Karpas-422 (cell line): ENCODE measurements at places on chromosomes 1 and 21. TPM values are rescaled to one million over a fixed set of nuclear protein-coding genes. Genes with fewer than 3 reads are reported as not detected.

SEMA4A gene
- total RNA-seq, result 46.7 and 66.7 TPM in 2 replicates

DNA sequence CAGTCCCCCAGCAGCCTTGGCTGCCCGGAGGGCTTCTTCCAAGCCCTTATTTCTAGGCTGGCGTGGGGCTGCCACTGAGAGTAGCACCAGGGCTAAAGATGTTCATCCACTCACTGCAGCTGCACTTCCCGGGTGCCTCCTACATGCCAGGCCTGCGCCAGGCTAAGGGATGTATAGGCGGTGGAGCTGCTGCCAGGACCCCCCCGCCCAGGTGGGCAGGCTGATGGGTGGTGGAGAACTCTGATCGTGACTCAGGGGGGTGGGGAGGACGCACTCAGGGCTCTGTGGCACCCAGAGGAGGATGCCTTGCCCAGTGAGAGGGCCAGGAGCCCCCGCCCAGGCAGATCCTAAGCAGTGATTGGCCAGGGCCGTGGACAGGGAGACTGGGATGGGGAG lies 34.1 kb downstream of the CFAP74 start:
- no peak for DNase-seq

ZBTB48 gene
- total RNA-seq, result 36.3 and 69.0 TPM in 2 replicates

VANGL2 gene
- 0.07 TPM in 1 of 2 replicates, not detected in the other for total RNA-seq

GRCh38 chr1:111729946-111730681 lies 9.1 kb downstream of the INKA2 start:
- no peak for DNase-seq

DNA sequence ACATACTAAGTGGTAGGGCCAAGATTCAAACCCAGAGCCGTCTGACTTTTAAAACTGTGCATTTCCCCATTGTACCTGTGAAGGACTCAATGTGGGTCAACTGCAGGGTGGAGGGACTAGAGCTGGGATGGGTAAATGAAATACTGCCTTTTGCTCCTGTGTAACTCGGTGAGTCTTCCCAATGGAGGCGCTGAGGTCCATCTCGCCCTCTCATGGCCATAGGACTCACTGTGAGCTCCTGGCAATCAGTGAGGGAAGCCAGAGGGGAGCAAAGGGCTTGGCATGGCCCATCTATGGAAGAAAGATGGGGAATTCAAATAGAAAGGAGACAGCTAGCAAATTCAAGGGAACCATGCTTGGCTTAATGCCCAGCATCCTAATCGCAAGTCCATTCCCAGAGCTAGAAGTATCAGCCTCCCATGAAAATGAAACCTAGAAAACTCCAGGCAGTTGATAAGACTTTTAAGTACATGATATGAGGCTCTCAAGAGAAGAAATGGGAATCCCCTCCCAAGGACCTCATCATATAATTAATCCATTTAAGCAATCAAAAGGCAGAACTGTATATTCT lies 25.4 kb upstream of the CGN start:
- no peak for DNase-seq

PAQR6 gene
- 7.6 and 10.0 TPM in 2 replicates for total RNA-seq

GRCh38 chr21:25560271-25560685 lies 47.0 kb downstream of the MRPL39 start:
- DNase-seq, result no peak

APOBEC4 gene
- not detected in 2 replicates for total RNA-seq

SLC30A7 gene
- 8.9 and 28.8 TPM in 2 replicates for total RNA-seq

IL22RA1 gene
- not detected in 2 replicates for total RNA-seq

GRCh38 chr1:222420633-222421032 lies 127.3 kb downstream of the HHIPL2 start:
- no peak for DNase-seq

IL24 gene
- total RNA-seq, result not detected in 2 replicates

GRCh38 chr1:84928979-84929378 lies 36.0 kb upstream of the LPAR3 start:
- no peak for DNase-seq

GRCh38 chr1:56064705-56065104 lies 514.7 kb downstream of the PLPP3 start:
- DNase-seq, result no peak

LAMC2 gene
- not detected in 2 replicates for total RNA-seq

S100A3 gene
- not detected in 2 replicates for total RNA-seq

- DNase-seq, result no peak
Measured at GRCh38 chr1:107451715-107452114, 310.9 kb downstream of the NTNG1 start.

GRCh38 chr1:160431571-160431970 lies 31.2 kb downstream of the VANGL2 start:
- no peak for DNase-seq

- peak; percentile 68 for DNase-seq
Measured at GRCh38 chr1:116329524-116330341, 43.3 kb upstream of the ATP1A1 start.

DNA sequence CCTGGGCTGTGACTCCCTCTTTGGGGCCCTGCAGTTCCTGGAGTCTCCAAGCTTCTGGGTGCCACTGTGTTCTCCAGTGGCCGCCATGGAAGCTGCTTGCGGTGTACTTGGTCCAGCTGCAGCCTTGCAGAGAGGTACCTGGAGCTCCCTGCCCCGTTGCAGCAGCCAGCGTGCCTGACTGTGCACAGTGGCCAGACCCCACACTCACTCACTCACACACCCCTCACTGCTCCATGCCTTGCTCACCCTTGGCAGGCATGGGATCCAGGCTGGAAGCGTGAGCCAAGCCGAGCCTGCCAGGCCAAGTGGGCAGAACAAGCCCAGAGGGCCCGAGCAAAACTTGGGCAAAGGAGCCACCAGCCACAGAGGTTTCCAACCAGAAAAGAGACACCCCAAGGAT lies 43.0 kb downstream of the MATN1 start:
- DNase-seq, result no peak

DNA sequence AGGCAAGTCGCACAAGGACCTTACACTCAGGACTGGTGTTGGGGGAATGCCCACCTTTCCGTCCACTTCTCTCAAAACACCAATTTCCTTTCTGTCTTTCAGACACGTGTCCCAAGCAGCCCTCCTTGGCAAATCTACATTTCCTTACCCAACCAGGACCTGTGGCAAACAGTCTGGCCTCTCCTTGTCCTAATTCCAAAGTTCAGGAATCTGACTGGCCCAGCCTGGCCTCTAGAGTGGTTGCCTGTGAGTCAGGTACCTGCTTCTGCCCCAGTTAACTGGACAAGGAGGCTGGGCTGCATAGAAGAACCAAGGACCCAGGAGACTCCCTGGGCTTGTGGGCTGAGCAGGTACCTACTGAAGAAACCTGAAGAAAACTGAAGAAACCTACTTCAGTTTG lies 34.3 kb upstream of the CITED4 start:
- no peak for DNase-seq

HCRTR1 gene
- total RNA-seq, result not detected in 2 replicates

DNA sequence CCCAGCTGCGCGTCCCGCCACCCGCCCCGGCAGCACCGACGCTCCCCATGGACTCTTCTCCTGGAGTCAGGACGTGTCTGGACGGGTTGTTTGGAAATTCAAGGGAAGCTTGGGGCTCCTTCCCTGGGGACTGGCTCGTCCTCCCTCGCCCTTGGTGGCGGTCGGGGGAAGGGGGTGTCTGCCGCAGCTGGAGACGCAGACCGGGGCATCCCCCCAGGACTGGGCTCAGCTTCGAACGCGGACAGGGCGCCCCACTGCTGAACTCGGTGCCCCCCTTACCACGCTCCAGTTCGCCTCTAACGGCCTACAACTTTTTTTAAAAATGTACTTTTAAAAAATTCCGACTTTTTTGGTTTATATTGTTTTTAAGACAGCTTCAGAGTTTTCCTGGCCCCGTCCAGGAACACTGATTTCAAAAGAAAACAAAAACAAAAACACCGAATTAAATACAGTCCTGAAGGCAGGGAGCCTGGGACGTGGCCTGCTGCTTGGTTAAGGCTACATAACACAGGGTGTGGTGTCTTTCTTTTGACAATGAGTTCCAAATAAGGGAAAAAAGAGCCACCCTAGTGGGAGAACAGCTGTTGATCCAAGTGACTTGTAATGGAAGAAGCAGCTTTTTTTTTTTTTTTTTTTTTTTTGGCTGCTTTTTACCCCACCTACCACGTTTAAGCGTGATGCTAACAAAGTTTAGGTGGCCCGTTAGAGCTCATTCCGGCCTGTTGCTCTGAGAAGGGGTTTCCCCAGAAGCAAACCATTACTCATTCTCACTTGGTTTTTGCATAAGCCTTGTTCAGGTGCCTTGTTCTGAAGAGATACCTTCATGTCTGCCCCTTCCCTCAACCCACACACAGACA lies 862 bp upstream of the DIPK1A start:
- DNase-seq, result peak; percentile 56

DNA sequence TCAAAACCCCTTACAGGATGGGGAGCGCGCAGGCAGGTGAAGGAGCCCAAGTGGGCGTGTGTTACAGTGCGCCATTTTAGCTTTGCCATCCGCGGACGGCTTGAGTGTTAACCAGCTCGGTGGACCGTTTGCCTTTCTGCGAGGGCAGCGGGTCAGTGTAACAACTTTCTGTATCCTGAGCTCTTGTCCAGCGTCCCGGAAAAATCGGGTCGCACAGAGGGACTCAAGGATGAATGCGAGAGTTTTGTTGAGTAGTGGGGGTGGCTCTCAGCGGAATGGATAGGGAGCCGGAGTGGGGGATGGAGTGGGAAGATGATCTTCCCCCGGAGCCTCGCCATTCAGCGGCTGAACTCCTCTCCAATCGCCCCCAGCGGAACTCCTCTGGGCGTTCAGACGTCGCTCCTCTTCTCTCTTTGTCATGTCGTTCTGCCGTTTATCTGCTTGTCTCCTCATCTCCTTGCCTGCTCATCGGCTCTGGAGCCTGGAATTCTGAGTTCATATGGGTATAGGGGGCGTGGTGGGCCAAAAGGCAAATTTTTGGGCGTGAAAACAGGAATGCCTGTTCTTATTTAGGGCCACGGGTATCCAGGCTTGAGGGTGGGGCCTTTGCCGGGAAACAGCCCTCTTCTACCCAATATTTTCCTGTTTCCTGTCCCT lies 295.4 kb downstream of the CTH start:
- no peak for DNase-seq

DNA sequence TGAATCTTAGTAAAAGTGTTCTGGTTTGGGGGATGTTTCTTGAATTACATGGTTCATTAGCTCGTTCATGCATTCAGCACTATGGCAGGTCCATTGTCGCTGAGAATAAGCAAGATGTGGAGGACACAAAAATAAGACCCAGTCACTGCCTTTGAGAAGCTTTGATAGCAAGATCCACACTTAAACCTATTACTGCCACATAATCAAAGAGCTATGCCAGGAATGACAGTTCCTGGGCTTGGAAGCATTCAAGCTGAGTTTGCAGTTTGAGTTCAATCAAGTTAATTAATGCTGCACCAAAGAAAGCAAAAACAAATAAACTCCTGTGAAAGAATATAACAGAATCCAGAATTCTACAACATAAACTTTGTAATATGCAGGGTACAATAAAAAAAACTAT lies 131.8 kb downstream of the MIS18A start:
- no peak for DNase-seq

DNA sequence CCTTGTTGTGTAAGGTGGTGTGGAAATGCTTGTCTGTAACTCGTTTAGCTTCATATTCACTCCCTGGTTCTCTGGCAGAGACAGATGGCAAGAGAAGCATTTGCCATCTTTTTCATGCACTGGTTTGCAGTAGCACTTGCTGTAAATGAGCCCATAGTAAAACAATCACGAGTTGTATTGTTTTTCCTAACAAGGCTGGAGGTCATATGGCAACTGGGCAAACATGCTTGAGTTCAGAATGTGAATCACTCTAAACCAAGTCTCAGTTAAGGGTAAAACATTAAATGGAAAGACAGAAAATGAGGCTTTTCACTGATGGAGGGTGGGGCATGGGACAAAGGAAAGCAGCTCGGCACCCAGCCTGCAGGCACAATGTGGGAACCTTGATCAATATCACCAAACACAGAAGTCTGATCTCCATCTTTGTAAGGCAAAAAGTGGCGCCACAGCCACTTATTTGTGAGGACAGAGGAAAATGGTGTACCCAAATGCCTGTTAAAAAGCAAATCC lies 26.5 kb upstream of the LPAR3 start:
- no peak for DNase-seq

- DNase-seq, result no peak
Measured at GRCh38 chr1:114009393-114009792, 30.1 kb downstream of the OLFML3 start.

KANK4 gene
- 0.11 and 0.60 TPM in 2 replicates for total RNA-seq

DNA sequence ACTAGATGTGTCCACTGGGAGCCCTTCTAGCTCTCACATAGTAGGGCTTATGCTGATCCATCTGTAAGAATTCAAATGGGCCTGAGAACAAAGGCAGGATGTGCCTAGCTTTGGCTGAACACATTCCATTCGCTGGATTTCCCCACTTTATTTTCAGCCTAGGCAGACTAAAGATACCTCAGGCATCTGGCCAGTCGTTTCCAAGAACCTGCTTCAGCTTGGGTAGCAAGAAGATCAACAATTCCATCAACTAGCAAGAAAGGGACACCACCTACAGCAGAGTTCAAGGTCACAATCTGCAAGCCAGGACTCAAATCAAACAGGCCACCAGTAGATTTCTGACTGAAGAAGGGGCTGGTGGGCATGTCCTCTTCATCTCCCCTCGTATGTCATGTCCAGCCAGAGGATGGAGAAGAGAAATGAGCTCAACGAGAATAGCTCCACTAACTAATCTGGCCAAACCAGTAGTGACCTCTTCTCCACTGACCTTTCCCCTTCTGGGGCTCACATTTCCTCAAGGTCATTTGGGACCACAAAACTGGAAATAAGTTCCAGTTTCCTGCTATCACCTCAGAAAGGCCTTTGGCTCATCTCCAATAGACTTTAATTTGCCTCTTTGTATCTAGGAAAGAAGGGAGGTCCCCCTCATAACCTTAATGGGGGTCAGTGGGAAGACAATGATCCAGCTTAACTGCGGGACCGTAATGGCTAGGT lies 14.2 kb downstream of the TXNIP start:
- DNase-seq, result no peak

DNA sequence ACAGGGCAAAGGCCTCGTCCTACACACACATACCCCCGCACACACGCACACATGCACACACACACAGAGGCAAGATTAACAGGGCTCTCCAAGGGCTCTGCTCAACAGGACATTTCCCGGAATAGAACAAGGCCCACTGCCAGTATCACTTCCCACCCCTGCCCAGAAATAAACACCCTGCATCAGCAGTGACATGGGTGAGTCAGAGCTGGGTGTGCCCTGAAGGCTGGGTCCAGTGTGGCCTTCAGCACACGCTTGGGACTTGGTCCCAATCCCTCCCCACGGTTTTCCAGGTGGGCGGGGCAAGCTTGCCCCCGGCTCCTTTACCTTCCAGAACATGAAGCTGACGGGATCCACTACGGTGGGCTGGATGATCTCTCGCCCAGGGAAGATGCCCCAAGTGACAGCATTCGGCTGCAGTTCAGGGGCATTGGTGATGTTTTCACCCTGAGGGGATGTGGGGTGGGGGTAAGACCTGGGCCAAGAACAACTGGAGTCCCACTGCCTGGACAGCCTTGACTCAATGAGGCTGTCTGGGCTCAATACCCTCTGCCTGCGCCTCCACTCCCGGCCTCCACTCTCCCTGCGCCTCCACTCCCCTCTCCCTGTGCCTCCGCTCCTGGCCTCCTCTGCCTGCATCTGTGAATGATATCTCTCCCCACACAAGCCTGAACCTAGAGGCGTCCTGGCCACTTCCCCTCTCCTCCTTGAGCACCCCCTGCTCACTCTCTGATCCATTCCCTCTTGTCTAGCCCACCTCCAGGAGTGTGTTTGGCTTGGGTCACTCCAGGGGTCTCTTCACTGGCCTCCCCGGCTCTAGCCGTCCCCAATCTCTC lies 14.7 kb downstream of the MTHFR start:
- DNase-seq, result no peak

- no peak for DNase-seq
Measured at GRCh38 chr1:42944246-42944928, 14.3 kb downstream of the SLC2A1 start.

ESRRG gene
- 0.15 TPM in 1 of 2 replicates, not detected in the other for total RNA-seq

CAPN8 gene
- total RNA-seq, result not detected in 2 replicates
